ENCODE measurements at places on chromosomes 5 and 9.

GRCh38 chr5:80712919-80713318 is 58.1 kb upstream of the DHFR start:
- DNase-seq = no peak

DNA sequence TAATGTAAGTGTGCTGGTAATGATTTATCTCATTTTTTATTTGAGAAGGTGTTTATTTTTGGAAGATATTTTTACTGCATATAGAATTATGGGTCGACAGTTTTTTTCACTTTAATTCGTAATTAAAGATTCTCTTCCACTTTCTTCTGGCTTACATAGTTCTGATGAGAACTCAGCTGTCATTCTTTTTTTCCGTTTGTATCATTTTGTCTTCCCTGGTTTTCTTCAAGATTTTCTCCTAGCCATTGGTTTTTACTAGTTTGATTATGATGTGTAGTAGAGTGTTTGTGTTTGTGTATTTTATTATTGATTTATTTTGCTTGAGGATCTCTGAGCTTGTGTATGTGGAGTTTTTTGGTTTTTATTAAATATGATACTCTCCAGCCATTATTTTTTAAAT is 21.7 kb downstream of the SLF1 start:
- DNase-seq = no peak

- no peak for DNase-seq
Observed at GRCh38 chr5:105885266-105885665, 1785.5 kb downstream of the EFNA5 start.

- DNase-seq = no peak
Observed at GRCh38 chr5:1936901-1937300, 54.2 kb upstream of the IRX4 start.

DNA sequence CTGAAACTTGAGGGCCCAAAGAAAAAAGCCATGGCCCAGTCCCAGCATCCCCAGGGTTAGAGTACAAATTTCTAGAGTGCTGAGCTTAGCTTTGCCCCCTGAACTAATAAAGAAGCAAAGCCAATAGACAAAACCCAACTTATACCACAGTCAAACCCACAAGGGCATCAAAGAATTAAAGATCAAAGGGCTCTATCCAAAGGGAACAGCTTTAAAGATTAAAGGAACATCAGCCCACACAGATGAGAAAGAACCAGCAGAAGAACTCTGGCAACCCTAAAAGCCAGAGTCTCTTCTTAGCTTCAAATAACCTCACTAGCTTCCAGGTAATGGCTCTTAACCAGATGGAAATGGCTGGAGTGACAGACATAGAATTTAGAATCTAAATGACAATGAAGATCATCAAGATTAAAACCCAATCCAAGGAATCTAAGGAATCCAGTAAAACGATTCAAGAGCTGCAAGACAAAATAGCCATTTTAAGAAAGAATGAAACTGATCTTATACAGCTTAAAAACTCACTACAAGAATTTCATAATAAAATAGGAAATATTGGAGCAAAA is 93.9 kb downstream of the YIPF5 start:
- DNase-seq = no peak

DNA sequence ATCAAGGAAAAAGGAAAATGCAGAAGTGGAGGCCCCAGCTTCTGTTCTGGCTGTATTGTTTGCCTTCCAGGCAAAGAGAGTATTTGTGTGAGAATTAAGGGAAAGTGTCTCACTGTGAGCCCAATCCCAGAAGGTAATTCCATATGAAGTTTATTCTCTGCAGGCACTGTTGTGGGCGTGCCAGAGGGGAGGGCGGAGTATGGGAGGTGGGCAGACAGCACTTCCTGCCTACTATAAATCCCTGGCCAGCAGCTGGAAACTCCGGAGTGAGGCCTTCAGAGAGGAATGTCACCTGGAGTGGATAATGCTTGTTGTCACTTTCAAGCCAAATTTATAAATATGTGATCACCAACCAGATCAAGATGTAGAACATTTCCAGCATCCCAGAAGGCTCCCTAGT is 209.5 kb downstream of the ARHGAP26 start:
- no peak for DNase-seq

DNA sequence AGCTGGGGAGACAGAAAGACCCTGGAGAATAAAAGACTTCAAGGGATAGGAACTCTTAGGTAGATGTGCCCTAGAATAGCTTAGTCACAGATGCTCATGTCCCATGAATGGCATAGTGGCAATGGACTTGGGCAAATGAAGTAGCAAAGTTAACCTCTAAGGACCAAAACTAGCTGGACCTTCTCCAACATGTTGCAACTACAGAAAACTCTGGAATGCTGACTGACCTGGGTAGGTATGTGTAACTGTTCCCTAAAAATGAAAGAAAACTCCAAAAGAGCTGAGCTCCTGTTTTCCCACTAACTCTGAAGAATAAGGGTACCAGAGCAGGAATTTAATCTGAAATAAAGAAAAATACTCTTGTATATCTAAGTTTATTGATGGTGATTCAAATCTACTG is 12.5 kb upstream of the LPAR1 start:
- DNase-seq = no peak

GRCh38 chr5:170503990-170504596 is at the start of gene KCNIP1:
KCNIP1 (plus strand) TSS chr5:170504020.
- DNase-seq = peak; percentile 81

DNA sequence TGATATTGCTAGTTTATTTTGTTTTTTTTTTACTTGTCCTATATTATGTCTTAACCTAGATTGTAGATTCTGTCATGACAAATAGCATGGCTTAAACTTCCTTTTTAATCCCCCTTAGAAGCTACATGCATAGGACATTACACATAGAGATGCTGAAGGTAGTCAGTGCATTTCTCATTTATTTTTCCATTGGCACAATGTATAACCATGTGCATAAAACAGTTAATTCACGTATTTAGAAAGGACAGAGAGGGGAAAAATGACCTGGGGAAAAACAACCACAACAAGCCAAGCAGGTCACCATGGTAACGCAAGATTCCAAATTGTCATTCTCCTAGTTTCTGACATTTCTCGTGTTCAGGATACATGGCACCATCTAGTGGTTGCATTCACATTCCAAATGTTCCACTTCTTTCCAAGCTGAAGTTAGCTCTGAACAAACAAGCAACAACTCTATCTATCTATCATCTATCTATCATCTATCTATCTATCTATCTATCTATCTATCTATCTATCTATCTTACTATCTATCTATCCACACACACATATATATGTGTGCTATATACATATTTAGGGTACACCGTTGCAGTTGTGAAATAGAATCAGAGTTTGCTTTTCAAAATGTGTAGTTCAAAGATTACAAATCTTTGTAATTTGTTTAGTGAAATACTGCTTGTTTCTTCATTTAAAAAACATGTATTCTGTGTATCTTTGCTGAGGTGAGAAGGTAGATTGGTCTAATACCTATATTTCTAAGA is 487.2 kb upstream of the ST8SIA4 start:
- DNase-seq = peak; percentile 37

- DNase-seq = peak; percentile 79
Observed at GRCh38 chr5:141992349-141992963, 20.4 kb downstream of the GNPDA1 start.

DNA sequence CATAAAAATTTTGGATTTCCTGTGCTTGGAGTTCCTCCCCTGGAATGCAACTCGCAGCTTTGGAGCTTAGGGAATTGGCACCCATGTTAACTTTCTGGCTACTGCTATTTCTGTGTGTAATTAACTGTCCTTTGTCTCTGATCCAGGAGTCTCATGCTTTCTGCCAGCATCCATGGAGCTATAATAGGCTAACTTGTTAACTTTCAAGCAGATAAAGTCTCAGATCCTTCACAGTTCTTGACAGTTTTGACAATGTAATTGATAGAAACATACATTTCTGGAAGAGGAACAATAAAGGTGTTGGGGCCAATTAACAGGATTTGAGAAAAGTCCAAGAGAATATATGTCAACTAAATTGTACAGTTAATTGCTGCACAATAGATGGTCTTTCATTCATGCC is 290.2 kb upstream of the PRDM9 start:
- DNase-seq = no peak

GRCh38 chr5:16695779-16696178 is 79.0 kb upstream of the RETREG1 start:
- DNase-seq = no peak

GRCh38 chr9:110410961-110411360 is 73.3 kb upstream of the TXNDC8 start:
- DNase-seq = no peak

DNA sequence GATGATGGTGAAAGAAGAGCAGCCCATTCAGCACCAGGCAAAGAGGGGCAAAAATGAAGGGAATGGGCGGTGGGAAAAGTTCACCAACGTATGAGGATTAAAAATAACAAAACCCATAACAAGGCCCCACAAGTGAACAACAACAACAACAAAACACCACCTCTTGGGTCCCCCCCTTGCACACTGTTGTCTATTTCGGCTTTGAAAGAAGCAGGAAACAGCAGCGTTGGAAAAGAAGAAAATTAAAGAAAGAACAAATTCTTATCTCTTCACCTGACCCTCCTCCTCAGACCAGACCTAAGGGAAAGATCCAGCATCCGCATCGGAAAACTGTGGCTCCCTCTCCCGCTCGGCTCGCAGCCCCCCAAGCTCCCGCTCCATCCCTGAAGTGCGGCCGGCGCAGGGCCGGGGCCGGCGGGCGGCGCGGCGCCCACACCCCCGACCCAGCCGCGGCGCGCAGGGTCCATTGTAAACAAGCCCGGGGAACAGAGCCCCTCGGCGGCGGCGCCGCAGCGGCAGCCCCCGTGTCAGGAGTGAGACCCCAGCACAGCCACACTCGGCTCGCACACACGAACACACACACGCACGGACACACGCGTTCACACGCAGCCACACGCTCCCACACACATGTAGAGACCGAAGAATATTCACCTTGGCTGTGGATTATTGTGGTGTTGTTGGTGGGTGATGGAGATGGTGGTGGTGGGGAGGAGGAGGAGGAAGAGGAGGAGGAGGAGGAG is 535 bp downstream of the RFX3 start:
- DNase-seq = peak; percentile 59

- DNase-seq = no peak
Observed at GRCh38 chr9:38622951-38623350, 2.6 kb upstream of the ANKRD18A start.

- DNase-seq = no peak
Observed at GRCh38 chr5:120932480-120932879, 468.4 kb downstream of the PRR16 start.

DNA sequence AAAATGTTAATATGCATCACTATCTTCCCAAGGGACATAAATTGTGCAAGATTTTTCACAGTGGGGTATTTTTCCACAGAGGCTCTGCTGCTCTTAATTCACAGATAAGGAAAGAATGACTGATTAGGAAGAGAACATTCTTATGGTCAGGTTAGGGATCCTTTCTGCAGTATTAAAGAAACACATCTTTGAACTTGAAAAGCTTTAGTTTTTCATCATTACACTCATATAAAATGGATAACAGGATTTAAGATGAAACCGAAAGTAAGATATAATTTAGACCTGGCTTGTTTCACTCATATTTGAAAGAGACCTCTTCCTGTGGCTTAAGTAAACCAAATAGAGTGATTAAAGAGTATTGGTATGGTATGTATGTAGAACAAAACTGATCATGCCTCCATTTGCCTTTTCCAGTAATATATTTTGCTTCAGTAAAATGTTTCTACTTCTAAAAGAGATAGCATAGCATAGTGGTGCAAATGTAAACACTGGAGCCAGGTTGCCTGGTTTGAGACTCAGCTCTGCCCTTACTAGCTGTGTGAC is 160.0 kb downstream of the PRR16 start:
- no peak for DNase-seq

GRCh38 chr5:36751886-36752285 is 124.7 kb upstream of the NIPBL start:
- no peak for DNase-seq

DNA sequence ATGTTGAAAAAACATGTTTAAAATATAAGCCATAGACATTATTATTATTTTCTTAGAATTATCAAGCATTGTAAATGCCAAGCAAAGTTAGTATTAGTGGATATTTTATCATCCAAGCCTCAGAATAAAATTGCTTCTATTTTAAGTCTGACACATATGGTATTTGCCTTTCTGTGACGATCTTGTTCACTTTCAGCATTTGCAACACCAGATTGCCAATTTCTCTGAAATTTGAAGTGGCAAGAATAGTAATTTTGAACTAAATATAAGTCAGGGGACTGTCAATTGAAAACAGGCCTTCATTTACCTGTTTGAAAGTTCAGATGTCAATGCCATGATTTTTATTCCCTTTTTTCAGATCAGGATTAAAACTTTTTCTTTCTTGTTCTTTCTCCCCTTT is 1233.6 kb upstream of the CDH18 start:
- DNase-seq = no peak

DNA sequence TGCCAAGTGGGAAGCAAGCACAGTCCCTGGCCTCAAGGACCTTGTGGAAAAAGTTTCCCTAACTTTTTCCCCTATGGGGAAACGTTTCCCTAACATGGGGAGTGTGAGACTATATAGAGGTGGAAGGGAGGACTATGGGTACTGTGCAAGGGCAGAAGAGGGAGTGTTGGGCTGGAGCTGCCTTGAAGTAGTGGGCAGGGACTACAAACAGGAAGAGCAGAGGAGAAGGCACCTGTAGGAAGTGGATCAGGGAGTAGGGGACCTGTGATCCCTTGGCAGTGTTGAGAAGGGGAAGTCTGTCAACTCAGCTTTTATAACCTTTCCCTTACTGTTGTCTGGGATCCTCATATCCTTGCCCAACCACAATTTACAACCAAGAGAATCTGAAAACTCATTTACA is 1.4 kb downstream of the CMYA5 start:
- DNase-seq = no peak

DNA sequence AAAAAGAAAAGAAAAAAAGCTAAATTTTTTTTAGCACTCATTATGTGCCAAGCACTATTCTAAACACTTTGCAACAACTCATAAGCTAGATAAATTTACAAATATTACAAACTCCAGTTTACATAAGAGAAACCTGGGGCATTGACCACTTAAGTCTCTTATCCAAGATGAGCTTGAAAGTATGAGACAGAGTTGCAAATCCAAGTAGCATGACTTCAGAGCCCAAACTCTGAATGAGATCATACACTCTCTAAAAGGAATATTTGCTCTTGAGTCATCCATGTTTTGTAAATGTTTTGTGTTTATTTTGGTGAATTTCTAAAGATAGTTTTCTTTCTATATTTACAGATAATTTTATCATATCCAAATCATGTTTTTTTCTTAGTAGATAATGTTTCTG is 4.0 kb upstream of the SHOC1 start:
- no peak for DNase-seq

DNA sequence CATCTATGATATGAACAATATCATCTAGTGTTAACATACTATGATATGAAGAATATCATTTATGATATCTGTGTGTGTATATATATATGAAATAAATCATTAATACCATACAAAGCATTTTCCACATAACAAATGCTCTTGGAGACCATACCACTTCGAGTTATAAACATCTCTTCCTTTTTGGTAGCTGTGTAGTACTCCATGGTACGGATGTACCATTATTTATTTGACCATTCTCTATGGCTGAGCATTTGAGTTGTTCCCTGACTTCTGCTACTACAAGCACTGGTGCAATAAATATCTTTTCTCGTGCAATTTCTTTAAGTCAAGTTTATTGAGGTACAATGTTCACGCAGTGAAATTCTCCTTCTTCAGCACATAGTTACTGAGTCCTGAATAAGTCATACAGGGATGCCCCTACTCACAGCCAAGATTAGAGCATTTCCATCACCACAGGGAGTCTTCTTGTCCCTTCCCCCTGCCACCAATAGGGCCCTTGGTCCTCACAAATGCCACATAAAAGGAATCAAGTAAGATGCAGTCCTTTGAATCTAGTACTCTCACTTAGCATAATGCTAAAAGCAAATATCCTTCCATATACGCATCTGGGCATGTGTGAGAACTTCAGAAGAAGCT is 75.2 kb upstream of the SLC25A48 start:
- no peak for DNase-seq

GRCh38 chr9:128150594-128151308 is 1.5 kb downstream of the LCN2 start:
- peak; percentile 28 for DNase-seq
